ENCODE measurements at places on chromosomes 12 and 14.

DNA sequence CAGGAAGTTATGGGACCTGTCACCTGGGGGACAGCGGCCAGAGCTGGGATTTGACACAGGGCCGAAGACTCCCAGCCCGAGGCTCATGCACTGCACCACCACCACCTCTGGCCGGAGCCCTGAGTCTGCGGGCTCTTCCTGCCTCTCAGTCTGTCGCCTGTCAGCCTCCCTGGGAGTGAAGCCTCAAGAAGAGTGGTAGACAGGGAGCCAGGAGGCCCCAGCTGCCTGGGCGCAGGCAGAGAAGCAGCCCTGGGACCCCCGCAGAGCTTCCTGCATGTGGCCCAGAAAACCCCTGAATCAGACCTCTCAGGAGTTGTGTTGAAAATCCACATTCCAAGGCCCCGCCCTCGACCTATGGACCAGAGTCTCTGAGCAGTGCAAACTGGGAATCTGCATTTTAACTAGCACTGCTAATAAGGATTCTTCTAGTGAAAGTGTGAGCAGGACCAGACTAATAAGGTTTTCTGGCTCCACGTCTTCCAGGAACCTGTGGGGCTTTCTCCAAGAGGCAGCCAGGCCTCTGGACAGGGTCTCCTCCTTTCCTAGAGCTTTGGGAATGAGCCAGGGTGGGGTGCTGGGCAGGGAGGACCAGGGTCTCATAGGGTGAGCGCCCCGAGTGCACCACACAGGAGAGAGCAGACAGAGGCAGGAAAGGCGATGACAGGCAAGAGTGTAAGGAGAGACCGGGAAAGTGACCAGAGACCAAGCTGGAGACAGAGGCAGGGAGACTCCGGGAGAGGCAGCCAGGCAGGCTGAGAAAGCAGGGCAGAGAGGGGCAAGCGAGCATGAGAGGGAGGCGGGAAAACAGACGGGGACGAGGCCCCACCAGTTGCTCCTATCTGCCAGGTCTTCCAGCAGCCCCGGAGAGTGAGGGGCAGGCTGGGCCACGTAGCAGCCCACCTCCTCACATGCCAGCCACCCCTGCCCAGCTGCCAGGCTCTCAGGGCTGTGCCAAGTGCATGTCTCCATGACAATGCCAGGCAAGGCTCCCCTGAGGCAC lies 112.4 kb downstream of the BCL11B start:
- DNase-seq, result no peak

DNA sequence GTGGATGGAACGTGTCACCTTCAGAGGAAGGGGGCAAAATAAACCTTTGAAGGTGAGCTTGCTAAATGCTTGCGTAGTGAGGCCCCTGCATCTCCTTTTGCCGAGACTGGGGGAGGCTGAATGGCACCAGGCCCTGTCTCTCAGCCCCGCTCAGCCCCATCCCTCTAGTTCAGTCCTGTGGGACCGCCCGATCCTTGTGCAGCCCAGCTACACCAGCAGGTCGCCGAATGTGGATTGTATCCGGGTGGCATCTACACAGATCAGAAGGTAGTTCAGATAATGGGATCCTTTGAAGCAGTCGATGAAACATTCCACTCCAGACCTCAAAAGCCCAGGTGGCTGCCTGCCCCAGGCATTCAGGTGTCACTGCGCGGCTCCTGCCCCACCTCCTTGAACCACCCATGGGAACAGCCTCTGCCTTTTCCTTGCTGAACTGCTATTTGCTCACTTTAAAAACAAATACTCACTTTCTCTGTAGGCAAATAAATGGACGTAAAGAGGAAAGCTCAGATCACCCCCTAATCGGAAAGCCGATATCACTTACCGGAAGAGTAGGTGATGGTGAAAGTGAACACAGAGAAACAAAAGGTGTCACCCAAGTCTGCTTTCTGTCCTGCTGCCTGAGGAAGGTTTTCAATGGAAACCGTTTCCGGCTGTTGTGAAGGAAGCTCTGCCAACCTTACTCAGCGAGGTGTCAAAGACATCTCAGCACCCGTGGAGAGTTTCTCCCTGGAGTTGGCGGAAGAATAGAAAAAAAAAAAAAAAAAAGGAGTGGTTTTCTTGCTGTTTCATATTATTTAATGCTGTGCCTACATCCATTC lies 100.3 kb upstream of the NCOR2 start:
- no peak for DNase-seq

DNA sequence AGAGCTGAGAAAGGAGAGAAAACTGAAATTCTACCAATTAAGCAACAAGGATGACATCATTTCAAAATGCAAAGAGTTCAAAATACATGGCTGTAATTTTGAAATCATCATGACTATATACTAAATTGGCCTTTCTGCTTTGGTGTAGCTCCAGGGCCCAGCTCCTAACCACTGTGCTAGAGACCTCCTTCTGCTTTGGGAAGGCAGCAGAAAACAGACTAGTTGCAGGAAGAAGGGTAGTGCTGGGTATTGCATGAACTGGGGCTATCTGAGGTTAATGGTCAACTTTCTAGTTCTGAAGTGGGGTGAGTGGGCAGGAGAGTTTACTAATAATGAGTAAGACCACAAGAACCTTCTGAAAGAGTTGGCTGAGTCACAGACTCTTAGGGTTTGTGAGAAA lies 66.2 kb downstream of the PTGER2 start:
- no peak for DNase-seq

DNA sequence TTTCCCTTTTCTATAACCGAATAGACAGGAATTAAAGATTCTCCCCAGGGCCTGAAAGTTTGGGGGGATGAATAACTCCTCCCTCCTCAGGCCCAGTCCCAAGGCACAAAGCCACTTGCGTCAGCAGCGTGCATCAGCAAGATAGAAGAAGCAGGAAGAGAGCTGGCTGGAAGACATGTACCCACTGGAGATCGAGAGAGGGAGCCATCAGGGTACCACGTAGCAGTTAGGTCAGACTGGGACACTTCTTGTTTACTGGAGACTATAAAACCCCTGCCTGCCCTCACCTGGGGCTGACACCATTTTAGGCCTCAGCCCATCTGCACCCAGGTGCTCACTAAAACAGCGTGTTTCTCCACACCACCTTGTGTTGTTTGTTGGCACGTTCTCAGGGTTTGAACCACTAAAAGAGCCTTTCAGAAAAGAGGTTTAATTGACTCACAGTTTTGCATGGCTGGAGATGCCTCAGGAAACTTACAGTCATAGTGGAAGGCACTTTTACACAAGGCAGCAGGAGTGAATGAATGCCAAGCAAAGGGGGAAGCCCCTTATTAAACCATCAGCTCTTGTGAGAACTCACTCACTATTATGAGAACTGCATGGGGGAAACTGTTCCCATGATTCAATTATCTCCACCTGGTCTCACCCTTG lies 93.2 kb downstream of the TMTC3 start:
- DNase-seq, result no peak

DNA sequence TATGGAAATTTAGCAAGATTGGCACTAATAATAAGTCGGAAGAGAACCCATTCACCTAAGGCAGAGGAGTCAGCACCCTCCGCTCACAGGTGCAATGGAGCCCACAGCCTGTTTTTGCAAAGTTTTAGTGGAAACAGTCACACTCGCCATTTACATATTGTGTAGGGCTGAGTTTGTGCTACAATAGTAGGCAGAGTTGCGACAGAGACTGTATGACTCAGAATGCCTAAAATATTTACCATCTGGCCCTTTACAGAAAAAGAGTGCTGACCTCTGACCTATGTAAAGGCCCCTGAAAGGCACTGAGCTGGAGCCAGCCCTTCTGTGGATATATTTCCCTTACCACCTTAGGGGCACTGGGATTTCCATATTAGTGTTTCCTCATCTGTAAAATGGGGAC lies 79.0 kb downstream of the PRIMA1 start:
- no peak for DNase-seq
